ENCODE measurements at places on chromosomes 1 and 21.

- DNase-seq = no peak
Observed at GRCh38 chr1:9066945-9067807, 2.3 kb downstream of the SLC2A5 start.

GRCh38 chr1:164842870-164843269, 283.9 kb downstream of the PBX1 start:
- no peak for DNase-seq

- DNase-seq = no peak
Observed at GRCh38 chr1:165355139-165355976, 1.2 kb downstream of the LMX1A start.

GRCh38 chr1:51610637-51611036, 6.3 kb upstream of the OSBPL9 start:
- DNase-seq = no peak

DNA sequence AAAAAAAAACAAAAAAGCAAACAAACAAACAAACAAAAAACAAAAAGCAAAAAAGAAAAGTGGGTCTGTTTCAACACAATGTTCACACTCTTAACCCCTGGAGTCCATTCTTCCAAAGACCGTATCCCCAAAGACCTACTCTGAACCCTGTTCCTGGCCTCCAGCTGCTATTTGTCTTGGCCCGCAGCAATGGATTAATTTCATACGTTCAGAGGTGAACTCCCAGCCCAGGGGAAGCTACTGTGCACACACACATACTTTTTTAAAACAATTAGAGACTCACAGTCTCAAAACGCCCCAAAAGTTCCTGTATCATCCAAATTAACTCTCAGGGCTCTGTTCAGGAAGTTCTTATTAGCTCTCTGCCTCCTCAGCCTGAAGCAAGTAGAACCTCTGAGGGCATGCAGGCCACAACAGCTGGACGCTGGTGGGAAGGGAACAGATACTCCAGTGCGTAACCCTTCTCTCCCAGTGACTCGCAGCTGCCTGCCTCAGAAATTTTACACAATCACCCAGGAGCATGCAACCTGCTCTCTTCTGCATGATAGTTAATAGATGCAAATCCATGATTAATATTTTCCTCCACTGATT, 395.4 kb downstream of the RRAGC start:
- no peak for DNase-seq

GRCh38 chr21:26845066-26845758, at the start of gene ADAMTS1:
Gene ADAMTS1, minus strand, starts transcription at chr21:26845409. Its CDS starts 455 bp downstream, at chr21:26844954.
- no peak for DNase-seq

GRCh38 chr1:175522880-175523279, 220.5 kb downstream of the TNR start:
- no peak for DNase-seq

Data from activated CD8-positive, alpha-beta memory T cell treated with anti-CD3 and anti-CD28 coated beads for 1 hour (primary cell).